ENCODE measurements at places on chromosomes 2 and 18.

GRCh38 chr2:175792881-175793280, 209.2 kb downstream of the LNPK start:
- no peak for DNase-seq

DNA sequence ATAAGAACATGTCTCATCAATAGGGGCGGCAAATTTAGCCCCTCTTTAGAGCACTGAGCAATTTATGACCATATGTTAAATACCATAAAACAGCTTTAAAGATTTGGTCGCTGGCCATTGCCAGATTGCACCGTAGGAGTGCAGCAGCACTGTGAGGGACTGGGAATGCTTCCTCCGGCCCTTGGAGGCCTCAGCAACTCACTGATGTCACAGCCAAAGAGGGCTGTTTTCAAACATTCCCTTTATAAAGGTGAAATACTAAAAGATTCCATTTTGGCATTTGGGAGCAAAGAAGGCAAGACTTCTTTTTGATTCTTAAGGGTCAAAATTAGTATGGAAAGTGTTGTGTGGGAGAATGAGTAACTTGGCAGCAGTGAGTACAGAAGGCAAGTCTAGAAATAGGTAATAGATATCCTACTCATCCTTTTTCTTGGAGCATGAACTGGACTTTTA, 63.7 kb downstream of the BABAM2 start:
- DNase-seq: no peak

- no peak for DNase-seq
These were observed 3.6 kb downstream of the DIS3L2 start for GRCh38 chr2:231965102-231965501.

DNA sequence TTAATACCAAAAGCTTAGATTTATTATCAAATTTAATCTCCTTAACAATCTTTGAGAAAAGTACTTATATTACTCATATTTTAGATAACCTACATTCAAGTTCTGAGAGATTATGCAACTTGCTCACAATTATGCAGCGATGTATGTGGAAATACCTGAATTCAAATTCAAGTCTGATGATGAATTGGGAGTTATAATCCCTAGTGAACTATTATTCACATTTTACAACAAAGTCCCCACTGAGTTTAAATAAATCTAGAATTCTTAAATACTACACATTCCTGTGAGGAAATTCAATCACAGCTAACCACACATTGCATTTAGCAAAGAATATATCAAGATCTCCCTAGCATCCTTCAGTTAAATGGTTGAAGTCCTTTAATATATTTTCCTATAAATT, 278.4 kb downstream of the NOL4 start:
- DNase-seq: no peak

DNA sequence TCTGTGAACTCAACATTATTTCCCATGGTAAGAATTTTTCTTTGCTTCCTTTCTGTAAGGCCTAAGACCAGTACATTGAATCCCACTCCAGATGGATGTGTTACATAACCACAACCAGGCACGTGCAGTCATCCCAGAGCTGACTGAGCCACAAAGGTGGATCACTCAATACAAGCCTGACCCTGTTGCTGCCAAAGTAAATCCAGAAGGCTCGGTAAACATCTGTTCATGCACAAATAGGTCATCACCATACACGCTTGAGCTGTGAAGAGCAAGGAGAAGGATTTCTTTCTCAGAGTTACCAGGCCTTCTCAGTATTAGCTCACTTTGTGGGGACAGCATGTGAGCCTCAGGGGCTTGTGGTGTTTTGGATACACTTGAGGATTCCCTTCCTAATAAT, 791.4 kb upstream of the FANCL start:
- no peak for DNase-seq

GRCh38 chr18:28115149-28115550, 61.8 kb downstream of the CDH2 start:
- DNase-seq: no peak

Measured in globus pallidus (tissue), 1 donor.